ENCODE measurements at places on chromosomes 2 and 18. TPM values are rescaled to one million over a fixed set of nuclear protein-coding genes. Genes with fewer than 3 reads are reported as not detected.

DNA sequence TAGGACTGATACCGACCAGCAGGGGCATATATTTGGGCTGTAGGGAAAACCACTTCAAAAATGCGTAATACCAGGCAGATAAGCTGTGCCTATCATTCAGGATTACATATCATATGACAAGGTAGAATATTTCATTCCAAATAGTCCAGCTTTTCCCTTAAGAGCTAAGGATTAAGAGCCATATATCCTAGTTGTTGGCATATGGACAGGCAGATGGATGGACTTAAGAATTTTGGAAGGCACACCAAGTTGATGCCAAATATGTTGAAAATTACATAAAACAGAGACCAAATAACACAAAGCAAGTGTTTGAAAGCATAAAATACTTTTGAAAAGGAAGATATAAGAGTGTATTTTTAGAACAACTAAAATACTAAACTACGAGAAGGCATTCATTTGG lies 52.1 kb downstream of the LRRTM4 start:
- DNase-seq = no peak
- no peaks in the 10 kb centered on the region for H3K36me3 ChIP-seq
- no peak overlapping the region for H3K4me3 ChIP-seq
- H3K4me1 ChIP-seq = no peaks in the 10 kb centered on the region
- no peak overlapping the region for H3K27ac ChIP-seq

- no peak overlapping the region for H3K27ac ChIP-seq
- DNase-seq = no peak
- no peaks in the 10 kb centered on the region for H3K4me1 ChIP-seq
Observed at GRCh38 chr2:177817300-177817699, 255.3 kb downstream of the PDE11A start.

GRCh38 chr2:151338115-151338514 lies 19.3 kb upstream of the TNFAIP6 start:
- H3K4me1 ChIP-seq = no peaks in the 10 kb centered on the region
- H3K27ac ChIP-seq = no peak overlapping the region
- DNase-seq = no peak
- no peaks in the 10 kb centered on the region for H3K36me3 ChIP-seq
- H3K4me3 ChIP-seq = no peak overlapping the region

GRCh38 chr2:226667736-226668135 lies 131.9 kb downstream of the IRS1 start:
- no peaks in the 10 kb centered on the region for H3K27me3 ChIP-seq
- H3K36me3 ChIP-seq = no peaks in the 10 kb centered on the region
- no peak for DNase-seq
- H3K4me1 ChIP-seq = no peaks in the 10 kb centered on the region
- H3K4me3 ChIP-seq = no peak overlapping the region
- no peak overlapping the region for H3K27ac ChIP-seq

DNA sequence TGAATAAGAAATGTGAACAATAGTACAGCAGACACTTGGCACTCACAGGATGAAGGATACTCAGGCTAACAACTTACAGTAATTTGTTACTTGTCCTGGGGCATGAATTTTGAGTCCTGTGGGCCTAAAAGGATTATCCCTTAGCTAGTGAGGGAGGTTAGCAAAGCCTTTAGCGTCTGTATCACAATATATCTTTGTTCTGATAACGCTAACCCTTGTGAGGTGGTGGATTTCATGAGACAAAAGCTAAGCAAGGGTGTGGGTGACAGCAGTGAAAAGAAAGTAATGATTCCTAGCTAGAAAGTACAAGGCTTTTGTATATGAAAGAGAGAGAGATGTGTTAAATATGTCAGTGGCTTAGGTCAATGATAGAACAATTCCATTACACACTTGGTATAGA lies 46.8 kb upstream of the TTC21B start:
- H3K36me3 ChIP-seq = no peaks in the 10 kb centered on the region
- no peak overlapping the region for H3K27ac ChIP-seq
- DNase-seq = no peak
- H3K27me3 ChIP-seq = no peaks in the 10 kb centered on the region
- H3K4me3 ChIP-seq = no peak overlapping the region
- no peaks in the 10 kb centered on the region for H3K4me1 ChIP-seq

Gene TUBB8B
- total RNA-seq = 0.38 TPM

Gene ACP1
- total RNA-seq = 68.4 TPM

Gene SLC4A3
- 2.9 TPM for total RNA-seq

Gene CIAO1
- total RNA-seq = 61.7 TPM

Gene ANKRD53
- 0.38 TPM for total RNA-seq

Gene CNOT9
- 30.9 TPM for total RNA-seq

Measured in upper lobe of right lung (tissue), 1 donor.